ENCODE measurements at places on chromosomes 12 and 14.

DNA sequence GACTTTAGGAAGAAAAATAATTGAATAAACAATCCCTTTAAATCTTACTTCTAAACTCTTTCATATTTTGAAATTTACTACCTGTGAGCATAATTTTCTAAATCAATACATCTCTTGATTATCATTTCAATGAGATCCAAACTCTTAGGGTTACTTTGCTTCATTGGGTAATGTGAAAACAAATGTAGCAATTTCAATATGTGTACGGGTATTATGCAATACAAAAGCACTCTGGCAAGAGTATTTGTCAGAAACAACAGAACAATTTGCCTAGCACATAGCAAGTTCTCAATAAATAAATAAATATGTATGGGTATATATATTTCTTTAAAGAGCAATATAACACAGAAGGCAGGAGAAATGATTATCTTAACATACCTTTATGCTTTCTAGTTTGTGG, 77.1 kb downstream of the PLEKHG7 start:
- no peak for DNase-seq
- no peak overlapping the region for H3K27ac ChIP-seq
- no peak overlapping the region for H3K4me3 ChIP-seq
- H3K27me3 ChIP-seq = no peaks in the 10 kb centered on the region
- peaks cover 23% of the 10 kb centered on the region for H3K36me3 ChIP-seq
- no peaks in the 10 kb centered on the region for H3K4me1 ChIP-seq

- peaks cover 28% of the 10 kb centered on the region for H3K27me3 ChIP-seq
- H3K4me3 ChIP-seq = no peak overlapping the region
- no peaks in the 10 kb centered on the region for H3K4me1 ChIP-seq
- H3K36me3 ChIP-seq = no peaks in the 10 kb centered on the region
- DNase-seq = no peak
These were observed 508.2 kb upstream of the ATP2B1 start for GRCh38 chr12:90216815-90217214.

GRCh38 chr12:70070494-70071007, 172.7 kb upstream of the CNOT2 start:
- no peak overlapping the region for H3K4me3 ChIP-seq
- H3K27me3 ChIP-seq = no peaks in the 10 kb centered on the region
- no peak overlapping the region for H3K27ac ChIP-seq
- no peaks in the 10 kb centered on the region for H3K4me1 ChIP-seq

GRCh38 chr12:51592034-51592705, 1.1 kb downstream of the SCN8A start:
- H3K4me3 ChIP-seq = peak overlapping the region; percentile 81
- H3K27ac ChIP-seq = no peak overlapping the region
- peaks cover 59% of the 10 kb centered on the region for H3K27me3 ChIP-seq
- H3K36me3 ChIP-seq = peaks cover 4% of the 10 kb centered on the region
- no peak for DNase-seq

- H3K36me3 ChIP-seq = no peaks in the 10 kb centered on the region
- no peak overlapping the region for H3K4me3 ChIP-seq
- H3K27ac ChIP-seq = no peak overlapping the region
- H3K27me3 ChIP-seq = peaks cover 26% of the 10 kb centered on the region
- no peaks in the 10 kb centered on the region for H3K4me1 ChIP-seq
- no peak for DNase-seq
These were observed 24.8 kb upstream of the MUCL1 start for GRCh38 chr12:54829511-54829910.

DNA sequence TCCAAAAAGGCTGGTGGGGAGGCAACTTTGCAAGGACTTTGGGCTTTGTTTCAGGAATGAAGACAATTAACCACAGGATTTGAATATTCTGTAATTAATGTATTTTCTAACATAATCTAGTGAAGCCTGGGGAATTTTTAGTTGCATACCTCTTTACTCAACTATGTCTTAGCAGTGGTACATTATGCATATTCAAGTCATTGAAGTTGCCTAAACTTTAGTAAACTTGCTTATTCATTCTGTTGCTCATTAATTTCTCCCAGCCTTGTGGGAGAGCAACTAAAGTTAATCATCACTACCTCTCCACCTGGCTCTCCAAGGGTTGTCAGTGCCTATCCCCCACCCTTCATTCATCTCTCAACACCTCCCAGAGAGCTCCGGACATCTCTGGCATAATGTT, 54.2 kb downstream of the IFNG-AS1 start:
- H3K4me1 ChIP-seq = peaks cover 22% of the 10 kb centered on the region
- H3K4me3 ChIP-seq = no peak overlapping the region
- no peaks in the 10 kb centered on the region for H3K36me3 ChIP-seq
- no peak overlapping the region for H3K27ac ChIP-seq
- no peak for DNase-seq

DNA sequence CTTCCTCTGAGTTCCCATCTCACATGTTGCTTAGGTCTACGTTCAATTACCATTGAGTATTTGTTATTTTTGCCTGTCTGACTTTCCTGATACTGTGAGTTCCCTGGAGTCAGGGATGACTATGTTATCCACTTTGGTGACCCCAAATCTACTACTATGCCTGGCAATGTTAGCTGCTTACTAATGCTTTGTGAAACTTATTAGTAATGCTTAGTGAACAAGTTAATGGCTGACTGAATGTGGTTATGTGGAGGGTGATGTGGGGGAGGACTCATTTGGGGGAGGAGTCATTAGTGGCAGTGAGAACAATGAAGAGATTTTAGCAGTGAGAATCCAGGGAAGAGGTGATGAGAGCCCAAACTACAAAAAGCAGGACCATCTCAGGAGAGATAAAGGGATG, 121.6 kb downstream of the KTN1 start:
- DNase-seq = no peak
- no peaks in the 10 kb centered on the region for H3K4me1 ChIP-seq
- no peak overlapping the region for H3K27ac ChIP-seq
- no peaks in the 10 kb centered on the region for H3K36me3 ChIP-seq

DNA sequence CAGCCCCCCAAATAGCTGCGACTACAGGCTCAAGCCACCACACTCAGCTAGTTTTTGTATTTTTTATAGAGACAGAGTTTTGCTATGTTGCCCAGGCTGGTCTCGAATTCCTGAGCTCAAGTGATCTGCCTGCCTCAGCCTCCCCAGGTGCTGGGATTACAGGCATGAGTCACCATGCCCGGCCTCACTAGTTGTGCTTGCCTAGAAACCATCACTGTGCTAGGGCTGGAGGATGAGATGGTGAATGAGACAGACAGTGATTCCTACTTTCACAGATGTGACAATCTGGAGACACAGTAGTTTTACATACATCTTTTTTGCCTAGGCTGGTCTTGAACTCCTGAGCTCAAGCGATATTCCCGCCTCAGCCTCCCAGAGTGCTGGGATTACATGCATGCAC, 7.5 kb upstream of the MSI1 start:
- no peaks in the 10 kb centered on the region for H3K4me1 ChIP-seq
- peaks cover 89% of the 10 kb centered on the region for H3K27me3 ChIP-seq
- no peaks in the 10 kb centered on the region for H3K36me3 ChIP-seq
- H3K27ac ChIP-seq = no peak overlapping the region
- H3K4me3 ChIP-seq = no peak overlapping the region
- DNase-seq = no peak

- no peak overlapping the region for H3K27ac ChIP-seq
- no peaks in the 10 kb centered on the region for H3K36me3 ChIP-seq
- H3K4me1 ChIP-seq = no peaks in the 10 kb centered on the region
- DNase-seq = no peak
- no peaks in the 10 kb centered on the region for H3K27me3 ChIP-seq
- no peak overlapping the region for H3K4me3 ChIP-seq
These were observed 335.5 kb upstream of the SFSWAP start for GRCh38 chr12:131375261-131375971.

DNA sequence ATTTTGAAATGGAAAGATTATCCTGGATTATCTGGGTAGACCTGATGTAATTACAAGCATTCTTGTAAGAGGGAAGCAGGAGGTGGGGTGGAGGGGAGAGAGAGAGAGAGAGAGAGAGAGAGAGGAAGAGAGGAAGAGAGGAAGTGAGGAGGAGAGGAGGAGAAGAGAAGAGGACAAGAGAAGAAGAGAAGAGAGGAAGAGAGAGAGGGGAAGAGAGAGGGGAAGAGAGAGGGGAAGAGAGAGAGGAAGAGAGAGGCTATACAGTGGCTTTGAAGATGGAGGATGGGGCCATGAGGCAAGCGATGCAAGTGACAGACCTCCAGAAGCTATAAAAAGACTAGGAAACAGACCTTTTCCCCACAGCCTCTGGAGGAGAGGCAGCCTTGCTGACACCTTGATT, 13.7 kb upstream of the CHST11 start:
- H3K4me3 ChIP-seq = no peak overlapping the region
- H3K36me3 ChIP-seq = no peaks in the 10 kb centered on the region
- DNase-seq = no peak
- peaks cover 2% of the 10 kb centered on the region for H3K4me1 ChIP-seq

- peak overlapping the region; percentile 64 for H3K4me3 ChIP-seq
These were observed 58.9 kb downstream of the BCL11B start for GRCh38 chr14:99213101-99213500.

GRCh38 chr14:97021571-97022168, 224.5 kb downstream of the VRK1 start:
- no peak overlapping the region for H3K27ac ChIP-seq
- no peak overlapping the region for H3K4me3 ChIP-seq
- peaks cover 9% of the 10 kb centered on the region for H3K4me1 ChIP-seq
- no peaks in the 10 kb centered on the region for H3K36me3 ChIP-seq
- DNase-seq = no peak
- peaks cover 15% of the 10 kb centered on the region for H3K27me3 ChIP-seq

- peak; percentile 23 for DNase-seq
- peak overlapping the region; percentile 72 for H3K4me3 ChIP-seq
- no peaks in the 10 kb centered on the region for H3K27me3 ChIP-seq
- H3K27ac ChIP-seq = peak overlapping the region; percentile 92
- peaks cover 2% of the 10 kb centered on the region for H3K36me3 ChIP-seq
- peaks cover 20% of the 10 kb centered on the region for H3K4me1 ChIP-seq
These were observed 25.3 kb downstream of the CMKLR1 start for GRCh38 chr12:108313606-108314351.

DNA sequence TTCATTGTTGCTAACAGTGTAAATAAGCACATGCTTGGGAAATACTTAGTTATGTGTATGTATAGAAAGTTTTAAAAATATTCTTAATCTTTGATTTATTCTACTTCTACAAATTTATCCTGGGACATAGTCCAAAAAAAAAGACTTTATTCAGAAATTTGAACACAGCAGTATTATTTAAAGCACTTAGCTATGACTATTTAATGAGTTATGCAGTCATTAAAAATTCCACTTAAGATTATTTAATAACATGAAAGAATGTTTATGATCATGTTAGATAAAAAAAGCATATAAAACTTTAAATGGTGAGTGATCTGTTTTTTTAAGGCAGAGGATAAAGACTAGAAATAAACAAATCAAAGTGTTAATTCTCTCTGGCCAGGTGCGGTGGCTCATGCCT, 78.3 kb downstream of the BAZ1A start:
- H3K4me1 ChIP-seq = no peaks in the 10 kb centered on the region
- H3K36me3 ChIP-seq = peaks cover 50% of the 10 kb centered on the region
- DNase-seq = no peak
- no peak overlapping the region for H3K27ac ChIP-seq

DNA sequence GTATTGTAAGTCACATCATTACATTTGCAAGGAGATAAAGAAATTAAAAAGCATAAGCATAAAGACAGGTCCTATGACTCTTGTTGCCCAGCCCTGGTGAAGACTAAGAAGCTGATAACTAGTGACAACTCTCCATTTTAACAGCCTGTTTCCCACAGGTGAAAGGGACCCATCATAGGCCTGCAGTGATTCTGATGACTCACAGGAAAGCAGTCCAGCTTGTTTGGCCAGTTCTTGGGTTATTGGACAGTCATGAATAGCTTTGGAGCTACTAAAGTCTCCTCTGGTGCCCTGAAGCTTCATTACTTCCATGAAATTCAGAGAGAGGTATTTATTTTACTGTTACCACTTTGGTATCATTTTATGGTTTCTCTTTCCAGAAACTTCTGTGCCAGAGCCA, 55.5 kb upstream of the DYRK2 start:
- H3K27ac ChIP-seq = peak overlapping the region; percentile 95
- no peaks in the 10 kb centered on the region for H3K27me3 ChIP-seq
- H3K4me1 ChIP-seq = peaks cover 39% of the 10 kb centered on the region
- H3K4me3 ChIP-seq = peak overlapping the region; percentile 62
- DNase-seq = no peak
- H3K36me3 ChIP-seq = no peaks in the 10 kb centered on the region

All from central memory CD8-positive, alpha-beta T cell (primary cell).